ENCODE measurements at places on chromosomes 3 and 15.

DNA sequence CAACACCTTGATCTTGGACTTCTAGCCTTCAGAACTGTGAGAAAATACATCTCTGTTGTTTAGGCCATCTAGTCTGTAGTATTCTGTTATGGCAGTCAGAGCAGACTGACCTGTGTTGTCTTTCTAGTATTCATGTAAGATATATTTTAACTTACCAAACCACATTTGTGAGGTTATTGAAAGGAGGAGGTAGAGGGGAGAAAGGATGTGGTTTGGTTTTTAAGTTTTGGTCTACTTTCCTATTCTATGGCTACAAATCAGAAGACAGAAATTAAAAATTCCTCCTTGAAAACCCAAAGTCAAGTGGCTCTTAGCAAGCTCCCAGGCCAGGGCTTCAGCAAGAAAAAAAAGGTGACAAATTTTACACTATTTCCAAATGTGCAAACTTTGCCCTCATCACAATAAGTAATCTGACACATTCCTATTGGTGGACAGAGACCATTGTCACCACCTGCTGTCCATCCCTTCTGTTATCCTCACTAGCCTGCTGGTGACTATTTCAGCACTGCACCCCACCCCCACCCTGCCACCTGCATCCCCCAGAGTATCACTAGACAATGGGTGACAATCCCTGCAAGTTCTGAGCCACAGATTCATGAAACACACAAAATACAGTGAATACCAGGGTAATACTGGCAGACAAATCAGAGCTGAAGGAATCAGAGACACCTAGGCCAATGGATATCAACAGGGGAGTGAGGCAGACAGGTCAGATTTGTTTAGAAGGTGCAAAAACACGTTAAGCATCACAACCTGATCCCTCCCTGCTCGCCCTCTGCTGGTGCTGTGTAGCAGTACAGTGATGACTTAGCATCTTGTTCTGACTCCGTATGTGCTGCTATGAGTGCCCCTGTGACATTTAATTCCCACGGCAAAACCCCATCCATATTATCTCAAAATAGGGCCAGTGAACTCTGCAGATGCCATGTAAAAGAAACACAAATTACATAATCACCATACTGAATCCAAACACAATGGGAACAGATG, 79.0 kb upstream of the DCLK3 start:
- ATAC-seq: peak; percentile 95

- no peak for ATAC-seq
Observed at GRCh38 chr15:41885321-41885720, 8.5 kb downstream of the SPTBN5 start.

GRCh38 chr3:30448450-30449289, 157.7 kb upstream of the TGFBR2 start:
- no peak for ATAC-seq

GRCh38 chr3:157592769-157593168, 89.6 kb upstream of the VEPH1 start:
- no peak for ATAC-seq

DNA sequence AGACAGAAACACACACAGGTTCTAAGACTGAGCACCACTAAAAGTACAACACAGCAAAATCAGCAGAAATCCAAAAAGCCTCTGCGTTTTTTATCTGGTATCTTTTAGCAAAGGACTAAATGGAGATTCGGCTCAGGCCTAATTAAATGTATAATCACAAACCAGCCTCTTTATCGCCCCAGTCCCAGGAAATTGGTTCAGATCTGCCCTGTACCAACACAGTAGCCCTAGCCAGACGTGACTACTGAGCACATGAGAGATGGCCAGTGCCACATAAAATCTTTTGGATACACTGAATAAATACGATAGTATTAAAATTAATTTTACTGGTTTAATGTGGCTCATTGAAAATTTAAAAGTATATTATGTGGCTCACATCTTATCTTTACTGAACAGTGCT, 19.7 kb downstream of the TBC1D2B start:
- ATAC-seq: no peak

DNA sequence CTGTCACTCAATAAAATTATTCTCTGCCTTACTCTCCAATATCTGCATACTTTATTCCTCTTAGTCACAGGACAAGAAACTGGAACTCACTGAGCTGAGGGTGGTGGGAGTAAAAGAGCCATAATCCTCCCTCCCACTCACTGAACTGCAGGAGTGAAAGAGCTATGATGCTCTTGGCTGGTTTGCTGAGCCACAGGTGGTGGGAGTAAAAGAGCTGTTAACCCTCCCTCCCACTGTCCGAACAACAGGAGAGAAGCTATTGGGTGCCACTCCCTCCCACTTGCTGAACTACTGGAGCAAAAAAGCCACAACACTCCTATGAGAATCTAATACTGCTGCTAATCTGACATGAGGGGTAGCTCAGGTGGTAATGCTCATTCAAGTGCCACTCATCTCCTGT, 391.0 kb downstream of the NSUN3 start:
- ATAC-seq: no peak

GRCh38 chr3:112875561-112875960, 28.9 kb upstream of the CD200R1L start:
- ATAC-seq: no peak

GRCh38 chr3:138325990-138326389, 3.7 kb downstream of the NME9 start:
- no peak for ATAC-seq

GRCh38 chr15:67066959-67067853, 1.8 kb downstream of the SMAD3 start:
- ATAC-seq: no peak

- no peak for ATAC-seq
Observed at GRCh38 chr3:194053136-194053535, 82.8 kb upstream of the HES1 start.

- ATAC-seq: no peak
Observed at GRCh38 chr15:41925086-41925608, 31.3 kb upstream of the SPTBN5 start.

DNA sequence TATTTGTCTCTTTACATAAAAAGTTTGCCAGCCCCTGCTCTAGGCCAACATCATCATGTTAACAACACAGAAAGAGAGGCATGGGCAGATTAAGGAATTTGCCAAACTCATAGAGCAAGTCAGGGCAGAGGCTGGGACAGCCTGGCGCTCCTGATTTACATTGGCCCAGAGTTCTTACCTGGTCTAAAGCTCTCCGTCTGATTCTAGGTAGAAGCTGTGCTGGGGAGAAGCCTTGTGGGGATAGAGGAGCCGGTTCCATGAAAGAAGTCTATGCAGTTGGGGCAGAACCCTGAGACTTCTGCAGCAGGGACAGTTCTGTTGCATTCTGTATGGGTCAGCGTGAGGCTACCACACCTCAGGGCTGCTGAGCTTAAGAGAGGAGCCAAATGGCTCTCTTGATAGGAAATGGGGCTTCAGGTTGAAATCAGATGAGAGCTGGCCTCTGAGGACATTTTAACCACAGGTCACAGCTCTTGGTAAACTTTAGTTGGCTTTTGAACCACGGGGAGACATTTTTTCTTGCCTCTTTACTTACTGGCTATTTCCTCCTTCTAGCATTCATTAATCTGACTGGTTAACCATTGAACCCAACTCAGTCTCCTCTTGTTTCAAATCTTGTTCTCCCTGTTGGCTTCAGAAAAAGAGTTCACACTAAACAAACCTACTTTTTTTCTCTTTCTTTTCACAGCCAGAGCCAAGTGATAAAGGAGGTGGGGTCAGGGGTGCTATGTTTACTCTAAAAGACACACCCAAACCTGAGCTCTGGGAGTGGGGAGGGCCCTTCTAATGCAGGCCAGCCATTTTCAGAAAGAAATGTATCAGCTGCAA, 250.7 kb downstream of the OPA1 start:
- no peak for ATAC-seq

DNA sequence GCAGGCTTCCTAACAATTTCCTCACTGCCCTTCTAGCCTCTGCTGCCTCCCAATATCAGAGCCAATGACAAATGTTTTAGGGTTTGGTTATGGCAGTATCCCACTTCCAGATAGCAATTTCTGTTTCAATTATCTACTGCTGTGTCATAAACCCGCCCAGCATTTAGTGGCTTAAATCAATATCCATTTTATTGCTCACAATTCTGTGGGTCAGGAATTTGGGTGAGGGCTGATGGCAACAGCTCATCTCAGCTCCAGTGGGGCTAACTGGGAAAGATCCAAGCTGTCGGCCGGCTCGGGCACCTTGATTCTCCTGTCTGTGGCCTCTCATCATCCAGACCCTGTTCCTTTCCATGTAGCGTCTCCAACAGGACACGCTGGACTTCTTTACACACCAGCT, 85.3 kb upstream of the GOLGA8J start:
- no peak for ATAC-seq

DNA sequence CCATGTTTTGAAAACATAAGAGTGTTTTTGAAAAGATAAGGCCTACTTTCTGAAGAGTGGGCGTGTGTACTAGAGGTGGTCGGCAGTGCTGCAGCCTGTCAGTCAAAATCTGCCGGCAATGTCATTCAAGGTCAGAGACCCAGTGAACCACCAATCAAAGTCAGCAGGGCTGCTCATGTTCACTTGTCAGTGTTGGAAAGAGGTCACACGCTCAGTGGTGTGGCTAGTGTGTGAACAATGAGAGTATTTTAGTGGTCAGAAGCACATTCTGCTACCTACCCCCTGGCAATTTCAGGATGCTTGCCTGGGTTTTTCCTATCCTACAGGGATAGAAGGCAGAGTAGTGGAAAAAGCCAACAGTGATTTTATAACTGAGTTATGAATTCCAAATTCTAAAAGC, 278.5 kb upstream of the ONECUT1 start:
- no peak for ATAC-seq
